ENCODE measurements at places on chromosomes 4 and X. TPM values are rescaled to one million over a fixed set of nuclear protein-coding genes. Genes with fewer than 3 reads are reported as not detected.

GRCh38 chrX:56978172-56978571 is 17.2 kb downstream of the SPIN3 start:
- peak; percentile 34 for DNase-seq

GRCh38 chr4:19983072-19983471 is 268.6 kb upstream of the SLIT2 start:
- peak; percentile 39 for DNase-seq

- peak; percentile 86 for DNase-seq
Observed at GRCh38 chrX:40105835-40106675, 8.3 kb upstream of the BCOR start.

DNA sequence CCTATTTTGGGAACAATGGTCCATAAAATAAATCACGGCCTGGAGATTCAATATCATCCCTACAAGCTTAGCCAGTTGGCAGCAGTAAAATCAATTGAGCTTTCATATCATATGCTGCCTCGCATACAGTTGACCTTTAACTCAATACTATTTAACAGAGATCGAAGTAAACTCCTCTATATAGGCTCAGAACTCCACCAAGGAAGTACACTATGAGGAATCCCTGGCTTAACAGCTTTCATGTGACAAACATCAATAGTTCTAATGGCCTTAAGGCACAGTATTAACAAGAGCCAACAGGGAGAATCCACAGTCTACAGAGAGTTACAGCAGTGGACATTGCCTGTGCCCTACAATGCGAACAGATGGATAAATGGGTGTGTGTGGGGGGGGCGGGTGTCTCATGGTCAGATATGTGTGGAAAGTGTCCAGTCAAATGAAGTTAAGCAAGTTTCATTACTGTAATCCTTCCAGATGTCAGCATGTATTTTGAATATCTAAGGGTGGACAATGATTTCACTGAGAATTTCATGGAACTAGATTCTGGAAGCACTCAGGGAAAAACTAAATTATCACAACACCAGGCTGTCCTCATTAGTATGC is 98.2 kb upstream of the FAM9B start:
- no peak for DNase-seq

- peak; percentile 27 for DNase-seq
Observed at GRCh38 chr4:164803702-164804101, 49.8 kb downstream of the SMIM31 start.

GRCh38 chr4:108954880-108955279 is 192.0 kb upstream of the ETNPPL start:
- DNase-seq, result no peak

DNA sequence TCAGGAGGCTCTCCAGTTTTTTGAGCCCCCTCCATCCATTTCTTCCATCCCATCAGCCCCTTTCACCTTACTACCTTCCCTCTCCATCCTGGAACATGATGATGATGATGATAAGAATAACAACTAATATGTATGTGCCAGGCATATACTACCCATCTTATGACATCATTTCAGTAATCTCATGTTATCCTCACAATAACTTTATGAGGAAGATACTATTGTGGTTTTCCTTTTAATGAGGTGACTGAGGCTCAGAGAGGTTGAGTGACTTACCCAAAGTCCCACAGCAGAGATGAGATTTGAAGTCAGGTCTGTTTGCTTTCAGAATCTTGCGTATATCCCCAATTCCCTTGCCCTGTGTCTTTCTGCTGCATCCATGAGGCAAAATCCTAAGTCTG is 55.1 kb downstream of the RTL9 start:
- DNase-seq, result no peak

DNA sequence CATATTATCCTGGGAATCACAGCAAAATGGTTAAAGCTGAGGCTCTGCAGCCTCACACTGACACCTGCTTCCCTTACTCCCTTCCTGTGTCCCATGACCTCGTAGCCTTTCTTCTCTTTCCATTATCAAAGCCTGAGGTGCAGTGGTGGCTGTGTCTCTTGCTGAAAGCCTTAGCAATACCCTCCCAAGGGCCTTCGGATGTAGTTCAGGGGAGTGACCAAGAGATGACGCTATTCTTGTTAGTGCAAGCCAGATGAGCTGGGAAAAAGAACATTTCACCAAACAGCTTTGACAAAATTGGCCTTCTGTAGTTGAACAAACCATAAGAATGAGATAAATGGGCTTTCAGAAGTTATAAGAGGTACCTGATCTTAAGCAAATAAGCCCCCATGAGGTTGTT is 31.6 kb downstream of the SMIM10L2A start:
- no peak for DNase-seq

- no peak for DNase-seq
Observed at GRCh38 chr4:169032883-169033645, 23.0 kb upstream of the CBR4 start.

- no peak for DNase-seq
Observed at GRCh38 chr4:186345184-186345583, 79.2 kb downstream of the F11 start.

- DNase-seq, result no peak
Observed at GRCh38 chrX:130829526-130830515, 73.2 kb downstream of the ENOX2 start.

- DNase-seq, result no peak
Observed at GRCh38 chr4:2827071-2827873, 16.4 kb upstream of the ADD1 start.

DNA sequence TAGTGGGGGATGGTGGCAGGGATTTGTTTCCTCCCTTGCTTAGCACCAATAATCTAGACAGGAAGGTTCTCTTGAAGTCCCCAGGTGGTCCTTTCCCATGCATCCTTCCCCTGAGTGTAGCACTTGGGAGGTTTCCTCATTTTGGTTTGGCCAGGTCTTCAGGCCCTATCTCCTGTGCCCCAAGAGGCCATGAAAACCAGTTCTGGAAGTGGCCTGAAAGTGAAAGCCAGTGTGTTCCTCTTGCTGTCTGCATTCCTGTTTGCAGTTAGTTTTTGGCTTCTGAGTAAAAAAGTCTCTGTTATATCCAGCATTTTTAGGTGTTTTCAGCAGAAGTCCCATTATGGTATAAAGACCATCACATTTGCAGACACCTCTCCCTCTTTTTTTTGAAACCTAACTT is 59.5 kb downstream of the MTM1 start:
- no peak for DNase-seq

DNA sequence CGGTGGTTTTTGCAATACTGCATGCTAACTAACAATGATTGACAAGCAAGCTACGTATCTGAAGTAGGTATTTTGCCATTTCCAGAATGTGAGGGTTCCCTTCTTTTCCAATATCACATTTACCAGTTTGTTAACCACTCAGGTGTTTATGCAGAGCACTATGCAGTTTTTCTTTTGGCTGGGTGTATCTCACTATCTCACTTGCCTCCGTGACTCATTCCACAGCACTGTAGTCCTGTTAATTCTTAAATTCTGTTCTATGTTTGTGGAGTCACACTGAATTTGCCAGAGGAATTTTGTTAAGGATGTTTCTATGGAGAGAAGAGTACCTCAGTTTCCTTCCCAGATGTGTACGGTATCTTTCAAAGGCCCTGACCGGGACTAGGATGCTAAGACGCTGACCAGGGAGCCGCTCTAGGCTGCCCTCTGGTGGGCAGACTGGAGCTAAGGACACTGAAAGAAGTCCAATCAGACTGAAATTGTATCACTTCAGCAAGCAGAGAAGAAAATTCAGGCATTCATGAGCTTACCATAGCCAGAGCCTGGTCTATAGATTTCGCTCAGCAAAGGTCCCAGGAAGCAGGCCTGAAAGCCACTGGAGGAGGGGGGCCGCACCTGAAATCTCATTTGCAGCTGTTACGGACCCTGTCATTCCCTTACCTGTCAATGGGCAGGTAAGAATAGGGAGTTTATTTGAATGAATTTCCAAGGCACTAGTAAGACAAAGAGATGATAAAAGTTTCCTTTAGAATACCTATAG is 388.4 kb upstream of the SPOCK3 start:
- peak; percentile 75 for DNase-seq

- DNase-seq, result peak; percentile 42
Observed at GRCh38 chr4:81214144-81214880, 710 bp downstream of the PRKG2 start.

- DNase-seq, result no peak
Observed at GRCh38 chr4:107376293-107376692, 340.2 kb upstream of the DKK2 start.

- DNase-seq, result peak; percentile 9
Observed at GRCh38 chr4:85302756-85303155, 172.2 kb upstream of the ARHGAP24 start.

DNA sequence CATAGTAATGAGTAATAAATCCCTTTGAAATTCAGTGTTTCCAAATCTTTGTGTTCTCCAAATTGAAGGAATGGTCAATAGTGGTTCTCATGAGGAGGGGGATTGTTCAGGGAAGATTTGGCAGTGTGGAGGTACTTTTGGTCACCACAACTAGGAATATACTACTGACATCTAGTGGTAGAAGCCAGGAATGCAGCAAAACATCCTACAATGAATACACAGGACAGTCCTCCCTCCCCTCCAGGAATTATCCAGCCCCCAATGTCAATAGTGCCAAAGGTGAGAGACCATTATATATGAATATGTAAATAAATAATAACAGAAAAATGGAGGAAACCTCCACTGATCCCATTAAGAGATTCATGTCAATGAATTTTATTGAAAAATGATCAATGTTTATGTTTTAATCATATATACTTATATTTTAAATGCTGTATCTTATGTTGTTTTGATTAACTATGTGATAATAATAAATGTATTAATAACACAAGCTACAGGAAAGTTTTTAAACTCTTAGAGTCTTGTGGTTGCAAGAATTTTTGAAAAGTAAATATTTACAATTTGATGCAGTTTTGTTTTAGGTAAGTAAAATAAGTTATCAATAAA is 14.4 kb upstream of the FAM9A start:
- peak; percentile 72 for DNase-seq

DNA sequence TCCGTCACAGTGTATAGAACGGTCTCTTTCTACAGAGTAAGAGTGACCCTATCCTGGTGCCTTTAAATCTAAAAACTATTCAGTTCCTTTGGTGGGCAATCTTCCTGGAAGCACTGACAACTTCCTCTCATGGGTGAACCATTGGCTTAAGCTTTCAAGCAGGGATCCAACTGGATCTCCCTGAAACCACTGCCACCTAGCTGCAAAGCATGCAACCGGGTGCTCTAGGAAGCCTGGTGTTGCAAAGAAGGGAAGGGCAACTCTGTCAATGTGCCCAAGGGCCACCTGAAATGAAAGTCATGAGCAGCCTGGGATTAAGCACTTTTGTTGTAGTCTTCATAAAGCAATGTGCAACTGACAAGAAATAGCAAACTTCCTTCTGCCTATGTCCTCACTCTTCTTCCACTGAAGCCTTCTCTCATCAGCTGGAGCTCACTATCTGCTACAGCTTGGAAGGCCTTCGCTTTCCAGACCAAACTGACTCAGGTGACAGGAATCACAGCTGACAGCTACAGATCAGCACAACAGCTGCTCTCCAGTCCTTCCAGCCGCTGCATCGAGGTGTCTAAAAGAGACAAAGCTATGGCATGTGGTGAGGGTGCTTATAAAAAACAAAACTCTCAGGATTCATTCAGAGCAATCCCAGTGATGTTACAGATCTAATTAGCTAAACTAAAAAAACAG is 46.1 kb downstream of the SETD7 start:
- no peak for DNase-seq

The CAPN6 gene
- 463 TPM for total RNA-seq

The CCNB3 gene
- 10.9 TPM for total RNA-seq

The ARHGAP6 gene
- total RNA-seq, result 9.2 TPM

The GABRE gene
- 45.3 TPM for total RNA-seq

The PLXNA3 gene
- 15.4 TPM for total RNA-seq

The TMEM47 gene
- total RNA-seq, result 108 TPM

The LUZP4 gene
- total RNA-seq, result not detected

The BMPR1B gene
- total RNA-seq, result 42.5 TPM

Data from tongue (tissue), 3 donors.